ENCODE measurements at places on chromosomes 13 and 19.

GRCh38 chr19:3493651-3494050 is 6.8 kb downstream of the DOHH start:
- DNase-seq, result no peak

GRCh38 chr13:106034201-106034600 is 501.3 kb downstream of the EFNB2 start:
- DNase-seq, result no peak

GRCh38 chr13:43573802-43574514 is 212.8 kb downstream of the ENOX1 start:
- no peak for DNase-seq

DNA sequence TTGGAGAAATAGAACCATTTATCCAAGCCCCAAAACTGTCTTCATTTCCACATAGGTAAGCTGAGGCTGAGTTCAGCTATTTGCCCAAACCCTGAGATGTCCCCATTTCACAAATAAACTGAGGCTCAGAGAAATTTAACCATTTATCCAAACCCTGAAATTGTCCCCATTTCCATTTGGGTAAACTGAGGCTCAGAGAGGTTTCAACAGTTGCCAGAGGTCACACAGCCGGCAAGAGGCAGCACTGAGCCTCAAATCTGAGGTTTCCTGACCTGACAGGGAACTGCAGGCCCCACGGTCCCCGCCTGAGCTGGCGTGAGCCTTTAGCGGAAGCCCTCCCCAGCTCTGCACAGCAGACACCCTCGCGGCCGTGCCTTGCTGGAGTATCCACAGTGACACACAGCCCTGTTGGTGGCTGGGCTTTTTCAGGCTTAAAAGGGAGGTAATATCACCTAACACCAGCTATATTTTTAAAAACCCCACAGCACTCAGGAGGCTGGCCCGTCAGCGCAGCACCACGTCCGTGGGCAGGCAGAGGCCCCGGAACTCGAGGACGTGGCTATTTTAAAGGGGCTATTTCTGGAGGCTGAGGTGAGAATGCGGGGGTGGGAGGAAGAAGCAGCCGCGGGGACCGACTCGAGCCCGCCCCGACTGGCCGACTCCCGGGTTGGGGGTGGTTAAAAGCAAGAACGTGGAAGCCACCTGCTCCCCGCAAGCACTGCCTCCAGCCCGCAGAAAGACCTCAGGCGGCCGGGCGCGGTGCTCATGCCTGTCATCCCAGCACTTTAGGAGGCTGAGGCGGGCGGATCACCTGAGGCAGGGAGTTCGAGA is 18.5 kb downstream of the PTPRS start:
- no peak for DNase-seq

GRCh38 chr13:60143775-60144174 is 20.0 kb downstream of the DIAPH3 start:
- no peak for DNase-seq

- no peak for DNase-seq
Measured at GRCh38 chr13:71924931-71925330, 57.9 kb upstream of the DACH1 start.

GRCh38 chr19:48319647-48320541 is 5.5 kb upstream of the EMP3 start:
- DNase-seq, result peak; percentile 55

DNA sequence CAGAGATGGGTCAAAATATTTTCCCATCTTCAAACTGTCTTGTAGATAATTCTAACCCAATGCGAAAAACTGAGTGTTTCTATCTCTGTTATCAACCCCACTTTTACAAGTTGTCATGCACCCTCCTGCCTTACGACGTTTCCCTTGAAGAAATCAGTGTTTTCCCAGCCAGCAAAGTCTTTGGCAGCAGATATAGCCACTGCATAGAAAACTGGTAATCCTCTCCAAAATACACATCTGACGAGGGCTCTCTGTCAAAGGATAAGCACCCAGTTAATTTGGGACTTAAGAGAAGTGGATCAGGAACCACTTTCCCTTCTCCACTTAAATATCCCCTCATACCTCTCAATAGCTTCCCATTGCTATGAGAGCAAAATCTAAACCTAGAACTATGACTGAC is 351.9 kb upstream of the MIR17HG start:
- DNase-seq, result no peak

DNA sequence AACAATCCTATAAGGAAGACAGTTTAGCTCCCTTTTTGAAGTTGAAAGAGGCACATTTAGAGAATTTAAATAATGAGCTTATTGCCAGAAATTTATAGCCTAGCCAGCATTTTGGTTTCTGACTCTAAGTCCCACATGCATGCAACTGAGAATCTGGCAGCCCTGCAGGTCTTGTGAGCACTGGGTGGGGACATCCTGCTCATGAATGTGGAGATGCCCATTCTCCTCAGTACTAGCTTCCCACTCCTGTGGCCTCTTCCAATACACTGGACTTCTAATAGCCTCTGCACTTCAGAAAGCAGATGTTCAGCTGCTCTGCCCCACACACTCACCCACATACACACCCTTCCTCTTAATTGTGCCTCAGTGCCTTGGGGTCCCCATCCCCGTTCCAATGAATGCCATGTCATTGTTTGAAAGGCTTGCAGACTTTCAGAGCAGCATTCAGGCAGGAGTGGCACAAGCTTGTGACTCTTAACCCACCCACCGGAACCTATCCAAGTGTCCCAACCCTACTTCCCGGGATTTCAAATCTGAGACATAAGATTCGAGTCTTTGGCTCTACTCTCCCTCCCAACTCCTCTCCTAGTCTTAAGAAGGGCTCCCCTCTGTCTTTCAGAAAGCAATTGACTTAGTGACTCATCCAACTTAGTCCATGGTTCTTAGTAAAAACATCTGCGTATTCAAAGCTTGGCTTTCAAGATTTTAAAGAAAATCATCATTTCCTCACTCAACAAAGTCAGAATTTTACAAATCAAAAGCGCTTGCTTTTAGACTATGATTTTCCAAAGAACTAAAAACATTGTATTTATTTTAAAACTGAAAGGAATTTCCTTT is 80.0 kb upstream of the FREM2 start:
- no peak for DNase-seq

- DNase-seq, result peak; percentile 13
Measured at GRCh38 chr13:29702912-29703351, 107.4 kb upstream of the SLC7A1 start.

GRCh38 chr13:95800436-95800835 is 123.5 kb downstream of the DNAJC3 start:
- DNase-seq, result no peak

- DNase-seq, result no peak
Measured at GRCh38 chr13:75818179-75818967, 182.2 kb downstream of the LMO7 start.

DNA sequence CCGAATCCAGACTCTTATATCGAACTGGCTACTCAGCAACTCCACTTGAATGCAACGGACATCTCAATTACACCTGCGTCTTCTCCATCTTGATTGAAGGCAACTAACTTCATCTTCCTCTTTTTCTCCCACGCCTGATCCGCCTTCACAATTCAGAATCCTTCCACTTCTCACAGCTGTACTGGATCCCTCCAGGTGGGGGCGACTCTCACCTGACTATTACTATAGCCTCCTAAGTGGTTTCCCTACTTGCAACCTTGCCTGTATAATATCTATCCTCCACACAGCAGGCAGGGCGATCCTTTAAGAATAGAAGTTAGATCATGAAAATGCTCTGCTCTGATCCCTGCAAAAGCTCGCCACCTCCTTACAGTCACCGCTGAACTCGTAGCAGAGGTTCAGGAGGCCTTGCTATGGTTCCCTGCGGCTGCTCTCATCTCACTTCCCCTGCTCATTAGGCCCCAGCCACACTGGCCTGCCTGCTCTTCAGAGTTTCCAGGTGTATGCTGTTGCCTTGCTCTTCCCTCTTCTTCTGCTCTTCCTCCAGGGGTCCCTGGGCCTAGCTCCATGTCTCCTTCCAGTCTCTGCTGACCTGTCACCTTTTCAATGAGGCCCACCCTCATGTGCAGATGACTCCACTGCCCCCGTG is 31.9 kb downstream of the RFXAP start:
- no peak for DNase-seq

DNA sequence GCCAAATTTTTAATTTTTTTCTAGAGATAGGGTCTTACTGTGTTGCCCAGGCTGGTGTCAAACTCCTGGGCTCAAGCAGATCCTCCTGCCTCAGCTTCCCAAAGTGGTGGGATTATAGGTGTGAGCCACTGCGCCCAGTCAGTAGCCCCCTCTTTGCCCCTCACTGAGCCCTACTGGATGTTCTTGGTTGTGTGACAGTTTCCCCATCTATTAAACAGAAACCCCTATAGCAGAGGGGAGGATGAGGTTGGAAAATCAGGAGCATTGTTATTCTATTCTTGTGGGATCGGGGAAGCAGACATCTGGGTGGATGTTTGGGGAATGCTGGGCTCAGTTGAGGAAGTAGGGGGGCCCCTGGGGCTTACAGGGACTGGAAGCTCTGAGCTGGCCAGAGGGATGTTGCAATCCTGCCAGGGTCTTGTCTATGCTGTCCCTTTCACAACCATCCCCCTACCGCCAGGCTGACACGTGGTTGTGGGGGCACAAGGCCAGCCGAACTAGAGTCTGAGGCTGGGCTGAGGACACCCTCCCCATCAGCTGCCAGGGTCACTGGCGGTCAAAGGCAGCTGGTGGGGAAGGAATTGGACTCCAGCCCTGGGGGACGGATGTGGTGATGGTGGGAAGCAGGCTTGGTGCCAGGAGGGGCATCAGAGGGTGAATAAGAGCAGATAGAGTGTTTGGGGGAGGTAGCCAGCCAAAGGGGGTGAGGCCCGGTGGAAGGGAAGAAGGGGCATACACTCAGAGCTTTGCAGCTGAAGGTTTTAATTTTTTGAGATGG is 10.9 kb downstream of the APOC1 start:
- DNase-seq, result peak; percentile 54

GRCh38 chr13:94332359-94333096 is 147.0 kb downstream of the DCT start:
- DNase-seq, result no peak

GRCh38 chr19:33499248-33499647 is 22.3 kb downstream of the PEPD start:
- DNase-seq, result no peak

- DNase-seq, result no peak
Measured at GRCh38 chr13:99256709-99257108, 1.5 kb downstream of the GPR18 start.

- DNase-seq, result no peak
Measured at GRCh38 chr13:99642006-99642405, 140.7 kb downstream of the TM9SF2 start.

DNA sequence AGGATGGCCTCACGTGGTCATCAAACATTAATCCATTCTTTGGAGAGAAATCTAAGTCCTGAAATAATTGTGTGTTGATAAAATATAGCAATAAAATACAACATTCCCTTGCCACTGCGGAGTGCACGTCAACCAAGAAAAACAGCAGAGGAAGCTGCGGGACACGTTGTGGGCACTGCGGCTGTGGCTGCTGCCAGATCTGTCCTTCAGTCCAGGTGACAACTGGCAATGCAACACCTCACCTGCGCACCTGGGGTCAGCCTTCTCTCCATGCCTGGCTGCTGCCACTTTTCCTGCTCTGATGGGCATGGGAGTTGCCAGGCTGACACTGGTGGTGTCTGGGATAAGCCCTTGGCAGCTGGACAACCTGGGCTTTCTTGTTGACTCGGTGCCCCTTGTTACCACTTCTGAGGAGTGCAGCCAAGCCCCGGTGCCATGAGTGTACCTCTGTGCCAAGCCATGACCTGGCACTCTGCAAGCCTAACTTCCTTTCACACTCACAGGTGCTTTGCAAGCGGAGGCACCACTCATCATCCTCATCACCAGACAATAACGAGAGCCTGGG is 251.6 kb upstream of the TSHZ3 start:
- no peak for DNase-seq

GRCh38 chr13:93243375-93244063 is 16.9 kb downstream of the GPC6 start:
- DNase-seq, result no peak

GRCh38 chr13:81493144-81493543 is 1152.2 kb upstream of the SPRY2 start:
- no peak for DNase-seq

DNA sequence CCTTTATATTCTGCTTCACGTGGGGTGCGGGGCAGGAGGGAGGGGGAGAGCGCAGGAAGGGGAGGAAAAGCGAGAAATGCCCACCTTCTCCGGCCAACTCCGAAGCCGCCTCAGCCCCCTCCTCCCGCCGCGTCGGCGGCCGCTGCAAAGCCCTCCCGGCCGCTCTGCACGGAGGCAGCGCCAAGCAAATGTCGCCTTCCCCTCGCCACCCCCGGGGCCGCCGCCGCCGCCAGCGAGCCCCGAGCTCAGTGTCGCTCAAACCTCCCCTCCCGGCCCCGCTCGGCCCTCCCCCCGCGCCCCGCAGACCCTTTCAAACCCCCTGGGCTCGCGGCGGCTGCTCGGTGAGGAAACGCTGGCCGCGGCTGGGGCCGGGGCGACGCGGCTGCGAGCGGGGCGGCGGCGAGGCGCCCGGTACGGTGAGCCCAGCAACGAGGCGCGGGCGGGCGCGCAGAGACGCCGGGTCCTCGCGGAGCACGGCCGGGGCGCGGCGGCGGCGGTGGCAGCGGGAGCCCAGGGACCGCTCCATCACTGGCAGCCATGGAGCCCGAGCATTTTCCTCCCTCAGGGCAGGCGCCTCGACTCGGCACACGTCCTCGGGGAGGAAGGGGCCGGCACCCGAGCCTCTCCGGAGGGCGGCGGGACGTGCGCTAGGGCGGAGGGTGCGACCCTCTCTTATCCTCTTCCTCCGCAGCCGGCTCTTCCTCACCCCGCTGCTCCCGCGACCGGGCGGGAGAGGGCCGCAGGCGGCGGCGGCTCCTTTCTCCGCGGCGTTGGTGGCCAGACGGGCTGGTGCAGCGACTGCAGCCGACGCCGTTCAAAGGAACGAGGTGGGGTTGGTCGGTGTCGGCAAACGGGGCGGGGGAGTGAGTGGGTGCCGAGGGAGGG is 463 bp upstream of the TSC22D1 start:
- peak; percentile 28 for DNase-seq

DNA sequence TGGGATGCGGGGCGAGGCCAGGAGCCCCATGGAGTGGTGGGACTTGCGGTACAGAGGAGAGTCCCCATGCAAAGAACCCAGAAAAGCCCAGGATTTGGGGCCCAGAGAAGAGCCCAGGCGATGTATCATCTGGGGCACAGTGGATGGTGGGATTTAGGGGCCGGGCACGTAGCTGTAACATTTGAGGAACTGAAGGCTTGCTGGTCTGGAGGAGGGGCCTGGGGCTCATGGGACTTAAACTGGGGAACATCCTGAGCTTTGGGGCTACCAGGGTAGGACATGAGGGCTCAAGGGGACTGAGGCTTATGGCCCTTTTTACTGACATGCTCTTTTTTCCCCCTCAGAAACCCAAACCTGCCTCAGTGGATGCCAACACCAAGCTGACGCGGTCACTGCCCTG is 13.5 kb downstream of the MED25 start:
- DNase-seq, result no peak

GRCh38 chr13:40490086-40490758 is 176.2 kb downstream of the FOXO1 start:
- DNase-seq, result no peak
